ENCODE measurements at places on chromosomes 6 and 20.

GRCh38 chr20:32249030-32249738 is 28.3 kb upstream of the KIF3B start:
- no peak for DNase-seq

DNA sequence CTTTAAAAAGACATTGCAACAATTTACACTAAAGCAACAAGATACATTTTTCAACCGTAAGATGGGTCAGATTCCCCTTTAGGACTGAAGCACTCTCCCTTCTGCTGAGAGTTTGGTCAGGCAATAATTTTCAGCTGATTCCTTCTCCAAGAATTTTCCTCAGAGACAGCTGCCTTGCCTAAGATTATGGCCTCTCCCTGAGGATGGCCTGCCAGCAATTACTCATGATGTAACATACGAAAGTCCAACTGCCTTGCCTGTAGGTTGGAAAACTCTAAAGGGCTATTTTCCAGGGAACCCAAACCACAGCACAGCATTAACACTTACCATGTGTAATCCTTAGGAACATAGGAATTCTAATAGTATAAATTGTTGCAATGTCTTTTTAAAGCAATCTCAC is 229.1 kb upstream of the FLRT3 start:
- DNase-seq: no peak

DNA sequence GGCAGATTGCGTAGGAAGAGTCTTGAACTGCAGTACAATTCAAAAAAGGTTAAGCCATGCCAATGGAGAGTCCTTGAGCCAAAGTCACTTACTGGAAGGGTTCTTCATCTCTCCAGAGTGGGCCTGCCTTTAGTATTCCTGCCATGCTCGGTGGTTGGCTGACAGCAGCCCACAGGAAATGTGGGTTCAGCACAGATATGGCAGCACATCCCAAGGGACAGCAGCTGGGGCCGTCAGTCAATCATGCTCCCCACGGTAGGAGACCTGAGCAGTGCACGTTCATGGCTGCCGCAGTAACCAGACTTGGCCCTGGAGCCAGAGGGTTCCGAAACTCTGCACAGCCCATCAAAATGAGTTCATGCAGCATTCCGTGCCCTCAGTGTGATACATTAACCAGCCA is 63.6 kb upstream of the SIRPA start:
- no peak for DNase-seq

DNA sequence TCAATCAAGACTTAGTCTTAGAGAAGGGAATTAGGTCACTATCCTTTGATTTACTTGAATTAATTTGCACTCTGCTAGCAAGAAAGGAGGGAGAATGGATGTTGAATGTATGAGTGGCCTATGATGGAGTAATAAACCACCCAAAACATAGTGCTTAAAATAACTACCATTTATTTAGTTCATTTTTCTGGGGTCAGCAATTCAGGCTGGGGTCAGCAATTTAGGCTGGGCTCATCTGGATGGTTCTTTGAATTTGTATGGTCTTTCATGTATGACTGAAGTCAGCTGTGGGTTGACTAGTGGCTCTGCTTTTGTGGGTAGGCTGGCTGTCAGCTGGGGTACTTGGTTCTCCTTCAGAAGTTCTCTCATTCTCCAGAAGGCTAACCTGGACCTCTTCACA is 21.0 kb upstream of the LAMA4 start:
- DNase-seq: no peak

- DNase-seq: no peak
Observed at GRCh38 chr20:275791-276190, 14.8 kb downstream of the C20orf96 start.
